Fibroblast of the aortic adventitia (primary cell): ENCODE measurements at places on chromosomes 13 and 19.

DNA sequence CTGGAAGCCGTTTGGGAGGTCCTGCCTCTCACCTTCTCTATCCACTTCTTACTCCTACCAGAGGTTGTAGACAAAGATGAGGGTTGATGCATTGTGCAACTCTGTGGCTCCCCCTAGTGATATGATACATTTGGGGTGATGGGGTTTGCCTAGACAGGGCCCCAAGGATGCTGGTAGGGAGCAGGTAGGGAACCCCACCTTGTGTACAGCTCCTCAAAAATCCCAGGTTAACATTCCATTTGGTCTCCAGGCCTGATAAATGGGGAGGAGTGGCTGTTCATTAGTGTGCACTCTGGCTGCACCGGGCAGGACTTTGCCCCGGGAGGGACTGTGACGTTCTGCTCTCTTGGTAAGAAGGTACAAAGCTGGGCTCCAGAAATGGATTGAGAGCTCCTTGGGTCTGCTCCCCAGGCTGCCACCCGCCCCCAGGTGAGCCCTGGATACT, 19.2 kb downstream of the SIGLEC8 start:
- DNase-seq = no peak

DNA sequence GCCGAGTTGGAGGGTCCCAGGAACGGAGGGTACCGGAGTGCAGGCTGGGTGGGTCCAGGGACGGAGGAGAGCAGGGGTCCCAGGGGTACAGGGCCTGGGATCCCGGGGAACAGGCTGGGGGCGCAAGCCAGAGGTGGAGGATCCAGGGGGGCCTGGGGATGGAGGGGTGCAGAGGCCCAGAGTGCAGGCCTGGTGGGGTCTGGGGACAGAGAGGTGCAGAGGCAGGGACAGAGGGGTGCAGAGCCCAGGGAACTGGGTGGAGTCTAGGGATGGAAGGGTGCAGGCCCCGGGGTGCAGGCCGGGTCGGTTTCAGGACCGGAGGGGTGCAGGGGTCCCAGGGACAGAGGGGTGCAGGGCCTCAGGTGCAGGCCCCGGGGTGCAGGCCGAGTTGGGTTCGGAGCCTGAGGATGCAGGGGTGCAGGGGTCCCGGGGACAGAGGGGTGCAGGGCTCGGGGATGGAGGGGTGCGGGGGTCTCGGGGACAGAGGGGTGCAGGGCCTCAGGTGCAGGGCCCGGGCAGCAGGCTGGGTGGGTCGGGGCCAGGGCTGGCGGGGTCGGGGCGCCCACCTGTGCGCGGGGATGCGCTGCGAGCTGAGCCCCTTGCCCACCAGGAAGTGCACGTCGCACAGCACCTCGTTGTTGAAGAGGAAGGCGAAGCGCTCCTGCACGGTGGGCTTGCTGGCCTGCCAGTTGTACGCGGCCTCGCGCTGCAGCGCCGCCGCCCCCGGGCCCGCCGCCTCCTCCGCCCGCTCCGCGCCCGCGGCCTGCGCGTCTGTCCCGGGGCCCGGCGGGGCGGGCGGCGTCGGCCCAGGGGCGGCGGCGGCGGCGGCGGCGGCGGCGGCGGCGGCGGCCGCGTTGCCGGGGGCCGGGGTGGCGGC, 545 bp downstream of the BTBD2 start:
- no peak for DNase-seq

GRCh38 chr19:16891696-16892382, 3.0 kb downstream of the F2RL3 start:
- DNase-seq = no peak

- no peak for DNase-seq
Observed at GRCh38 chr19:57096685-57097361, 23.0 kb upstream of the USP29 start.

DNA sequence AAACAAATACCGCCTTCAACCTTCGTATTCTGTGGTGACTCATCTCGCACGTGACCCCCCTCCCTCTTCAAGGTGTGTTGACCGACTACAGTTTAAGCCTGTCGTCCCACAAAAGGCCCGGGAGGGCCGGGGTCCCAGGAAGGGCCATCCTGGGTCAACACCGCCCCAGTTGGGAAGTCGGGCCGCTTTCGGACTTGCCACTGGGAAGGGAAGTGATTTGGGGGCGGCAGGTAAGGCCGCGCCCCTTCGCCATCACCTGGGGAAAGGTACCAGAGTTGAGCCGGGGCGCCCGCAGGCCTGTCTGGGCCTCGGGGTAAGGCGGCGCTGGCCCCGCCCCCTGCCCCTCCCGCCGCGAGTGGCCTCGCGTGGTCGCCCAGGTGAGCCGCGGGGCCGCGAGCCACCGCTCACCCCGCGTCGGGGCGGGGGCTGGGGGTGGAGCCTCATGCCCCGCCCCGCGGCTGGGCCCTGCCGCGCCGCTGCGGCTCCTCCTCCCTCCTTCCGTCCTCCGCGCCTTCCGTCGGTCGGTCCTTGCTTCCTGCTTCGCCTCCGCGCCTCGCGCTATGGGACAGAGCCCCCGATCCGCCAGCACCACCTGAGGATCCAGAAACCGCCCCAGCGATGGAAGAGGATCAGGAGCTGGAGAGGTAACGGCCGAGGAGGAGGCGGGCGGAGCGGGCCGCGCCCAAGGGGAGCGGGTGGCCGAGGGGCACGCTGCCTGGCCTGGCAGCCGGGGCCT, at the start of gene POLR1D:
Gene POLR1D, plus strand, starts transcription at position 527 of the 736 bp plus-strand sequence. Its CDS starts 92 bp downstream, at position 619.
- peak; percentile 53 for DNase-seq

DNA sequence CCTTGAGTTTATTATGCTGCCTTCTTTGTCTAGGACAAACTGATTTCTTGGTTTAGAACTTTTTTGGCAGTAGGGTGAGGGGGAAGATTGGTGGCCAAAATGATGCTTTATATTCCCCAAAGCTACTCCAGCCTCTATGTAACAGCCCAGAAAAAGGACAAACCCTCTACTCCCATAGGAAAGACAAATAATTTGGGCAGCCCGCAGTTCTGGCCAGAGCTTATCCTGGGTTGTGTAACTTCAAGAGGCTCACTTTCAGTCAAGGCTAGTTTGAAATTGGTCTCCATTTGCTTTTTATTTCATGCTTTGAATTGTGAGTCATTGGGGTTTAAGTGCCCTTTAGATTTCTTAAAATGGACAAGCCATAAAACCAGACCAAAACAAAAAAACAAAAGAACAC, 142.3 kb downstream of the OLFM4 start:
- DNase-seq = no peak

DNA sequence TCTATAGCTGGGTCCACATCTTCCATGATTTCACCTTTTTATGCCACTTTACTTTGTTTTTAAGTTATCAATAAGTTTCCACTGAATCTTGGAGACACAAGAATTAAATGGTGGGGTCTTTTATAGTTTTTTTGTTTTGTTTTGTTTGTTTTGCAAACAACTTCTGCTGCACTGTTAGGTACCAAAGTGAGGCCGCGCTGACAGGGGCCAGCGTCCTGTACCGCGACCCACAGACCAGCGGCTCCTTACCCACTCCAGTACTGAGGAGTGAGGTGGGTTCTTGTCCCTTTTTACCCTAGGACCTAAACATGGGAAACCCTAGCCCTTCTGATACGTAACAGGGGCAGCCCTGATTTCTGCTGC, 75.8 kb upstream of the MCF2L start:
- DNase-seq = no peak

DNA sequence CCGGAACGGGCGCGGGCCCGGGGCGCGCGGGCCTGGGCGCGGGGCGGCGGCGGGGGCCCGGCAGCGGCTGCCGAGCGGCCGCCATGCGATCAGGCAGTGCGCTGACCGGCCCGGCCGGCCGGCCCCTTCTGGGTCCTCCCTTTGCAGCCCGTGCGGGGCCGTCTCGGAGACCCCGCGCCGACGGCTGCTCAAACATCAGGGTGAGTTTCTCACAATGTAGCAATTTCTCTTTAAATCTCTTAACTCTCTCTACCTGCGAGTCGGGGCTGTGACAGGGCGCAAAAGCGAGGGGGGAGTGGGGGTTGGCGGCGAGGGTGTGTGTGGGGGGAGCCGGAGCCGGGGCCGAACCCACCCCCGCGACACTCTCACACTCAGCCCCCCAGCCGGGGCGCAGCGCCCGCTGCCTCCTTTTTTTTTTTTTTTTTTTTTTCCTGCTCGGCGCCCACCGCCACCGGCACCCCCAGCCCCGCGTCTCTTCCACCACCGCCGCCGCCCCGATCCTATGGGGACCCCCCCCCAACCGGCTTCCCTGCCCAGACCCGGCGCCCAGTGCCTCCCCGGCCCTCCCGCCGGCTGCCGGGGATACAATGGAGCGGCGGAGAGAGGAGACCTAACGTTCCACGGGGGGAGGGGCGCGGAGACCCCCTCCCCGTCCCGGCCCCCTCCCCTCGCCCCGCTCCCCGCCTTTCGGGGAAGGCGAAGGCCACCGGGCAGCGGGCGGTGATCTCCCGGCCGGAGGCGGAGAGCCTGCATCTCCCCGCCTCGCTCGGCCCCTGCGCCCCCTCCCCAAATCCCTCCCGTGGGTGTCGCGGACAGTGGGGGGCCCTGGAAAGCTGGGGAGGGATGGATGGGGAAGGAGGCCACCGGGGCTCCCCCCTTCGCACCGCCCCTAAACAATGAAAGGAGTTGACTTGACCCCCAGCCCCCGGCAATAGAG, at the start of gene BICRA:
Gene BICRA, plus strand, starts transcription at position 166 of the 937 bp plus-strand sequence. CDS start 64,441 bp downstream, outside the sequence.
- peak; percentile 81 for DNase-seq

- DNase-seq = no peak
Observed at GRCh38 chr19:51702825-51703574, 9.9 kb downstream of the SPACA6 start.

- no peak for DNase-seq
Observed at GRCh38 chr13:112984954-112985802, 16.2 kb downstream of the MCF2L start.

DNA sequence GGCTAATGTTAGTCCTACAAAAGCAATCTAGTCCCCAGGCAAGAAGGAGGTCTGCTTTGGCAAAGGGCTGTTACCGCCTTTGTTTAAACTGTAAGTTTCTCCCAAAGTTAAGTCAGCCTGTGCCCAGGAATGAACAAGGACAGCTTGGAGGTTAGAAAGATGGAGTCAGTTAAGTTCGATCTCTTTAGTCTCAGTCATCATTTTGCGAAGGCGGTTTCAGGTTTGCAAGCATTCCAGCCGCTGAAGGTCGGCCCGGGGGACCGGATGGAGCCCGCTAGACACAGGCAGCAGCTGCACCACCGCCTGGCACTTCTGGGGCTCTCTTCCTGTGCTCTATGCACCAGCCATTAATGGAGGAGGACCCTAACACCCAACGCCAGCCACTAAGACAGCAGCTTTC, 91.3 kb downstream of the STK24 start:
- no peak for DNase-seq

- DNase-seq = peak; percentile 12
Observed at GRCh38 chr13:24161010-24161775, 673 bp downstream of the SPATA13 start.

GRCh38 chr13:111923991-111924677, 142.8 kb upstream of the SOX1 start:
- no peak for DNase-seq

GRCh38 chr13:41706152-41706551, 248.8 kb downstream of the RGCC start:
- no peak for DNase-seq

GRCh38 chr13:100666124-100666523, 8.5 kb downstream of the TMTC4 start:
- peak; percentile 61 for DNase-seq

DNA sequence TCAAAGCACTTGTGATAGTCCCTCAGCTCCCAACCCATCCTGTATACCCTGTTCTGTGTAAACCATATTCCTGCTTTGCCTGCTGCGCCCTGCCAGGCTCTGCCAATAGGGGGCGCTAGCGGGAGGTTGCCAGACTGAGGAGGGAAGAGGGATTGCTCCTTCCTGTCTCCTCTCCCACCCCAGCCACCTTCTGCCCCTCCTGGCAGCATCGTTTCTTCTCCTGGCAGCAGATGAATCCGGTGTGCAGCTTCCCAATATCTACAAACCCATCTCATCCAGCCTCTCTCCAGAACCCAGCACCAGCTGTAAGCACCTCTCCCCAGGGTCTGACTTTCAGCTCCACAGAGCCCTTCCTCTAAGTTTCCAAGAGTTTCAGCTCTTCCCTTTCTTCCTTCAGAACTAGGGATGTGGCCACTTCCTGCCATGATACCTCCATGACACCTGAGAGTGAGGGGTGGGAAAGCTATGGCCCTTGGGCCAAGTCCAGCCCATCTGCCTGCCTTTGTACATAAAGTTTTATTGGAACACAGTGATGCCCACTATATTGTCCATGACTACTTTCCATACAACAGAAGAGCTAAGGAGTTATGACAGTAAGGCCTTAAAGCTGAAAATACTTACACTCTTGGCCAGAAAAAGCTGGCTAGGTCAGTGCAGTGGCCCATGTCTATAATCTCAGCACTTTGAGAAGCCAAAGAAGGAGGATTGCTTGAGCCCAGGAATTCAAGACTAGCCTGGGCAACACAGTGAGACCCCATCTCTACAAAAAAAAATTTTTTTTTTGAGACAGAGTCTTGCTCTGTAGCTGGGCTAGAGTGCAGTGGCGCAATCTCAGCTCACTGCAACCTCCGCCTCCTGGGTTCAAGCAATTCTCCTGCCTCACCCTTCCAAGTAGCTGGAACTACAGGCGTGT, 34.5 kb upstream of the ATP1A3 start:
- no peak for DNase-seq

DNA sequence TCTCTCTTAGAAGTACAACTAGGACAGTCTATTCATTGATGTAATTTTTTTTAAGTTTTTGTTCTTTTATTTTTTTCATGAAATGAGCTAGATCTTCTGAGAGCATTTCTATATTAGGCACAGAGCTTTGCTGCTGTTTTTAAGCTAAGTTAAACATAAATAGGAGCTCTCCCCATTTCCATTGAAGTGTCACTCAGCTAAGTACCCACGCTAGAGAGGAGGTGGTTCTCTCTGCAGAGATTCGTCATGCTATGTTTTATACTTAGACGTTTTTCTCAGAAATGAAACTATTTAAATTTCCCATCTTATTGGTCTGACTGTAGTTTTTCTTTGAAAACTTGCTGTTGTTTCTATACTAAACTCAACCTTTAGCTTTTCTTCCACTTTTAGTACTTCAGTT, 271.5 kb downstream of the PCDH9 start:
- no peak for DNase-seq

DNA sequence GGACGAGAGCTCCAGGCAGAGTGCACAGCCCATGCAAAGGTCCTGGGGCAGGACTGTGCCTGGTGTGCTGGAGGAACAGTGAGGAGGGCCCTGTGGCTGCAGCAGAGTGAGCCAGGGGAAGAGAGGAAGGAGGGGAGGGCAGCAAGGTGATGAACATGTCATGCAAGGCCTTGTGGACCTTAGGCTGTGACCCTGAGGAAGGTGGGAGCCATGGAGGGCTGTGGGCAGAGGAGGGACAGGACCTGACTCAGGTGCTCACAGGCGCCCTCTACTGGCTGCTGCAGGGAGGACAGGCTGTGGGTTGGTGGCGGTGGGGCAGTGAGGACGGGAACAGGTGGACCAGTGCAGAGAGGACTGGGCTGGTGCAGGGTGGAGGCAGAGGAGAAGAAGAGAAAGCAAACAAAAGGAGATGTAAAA, 170.3 kb downstream of the PTPRS start:
- no peak for DNase-seq

- DNase-seq = peak; percentile 55
Observed at GRCh38 chr19:2952953-2953481, 8.2 kb upstream of the ZNF77 start.

DNA sequence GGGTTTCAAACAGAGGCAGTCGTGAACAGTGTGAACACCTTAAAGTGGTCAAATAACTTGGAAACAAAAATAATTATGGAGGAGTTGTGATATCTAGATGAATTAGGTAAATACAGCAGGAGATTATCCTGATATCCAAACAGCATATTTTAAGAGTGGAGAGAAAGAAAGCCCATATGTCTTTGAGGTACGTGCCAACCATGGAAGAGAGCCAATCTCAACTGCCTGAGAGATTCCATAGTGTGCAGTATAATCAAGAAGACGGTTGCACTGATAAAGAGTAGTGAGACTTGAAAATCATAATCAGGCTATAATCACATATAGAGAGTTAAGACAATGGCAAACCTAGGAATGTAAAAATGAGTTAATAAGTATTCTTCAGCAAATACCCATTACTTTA, 472.8 kb upstream of the SLITRK5 start:
- no peak for DNase-seq
